ENCODE measurements at places on chromosomes 7 and 10.

GRCh38 chr10:70053841-70054288 lies 1.2 kb downstream of the MACROH2A2 start:
- no peak for DNase-seq

GRCh38 chr10:26334232-26334931 lies 103.8 kb upstream of the APBB1IP start:
- DNase-seq, result no peak

DNA sequence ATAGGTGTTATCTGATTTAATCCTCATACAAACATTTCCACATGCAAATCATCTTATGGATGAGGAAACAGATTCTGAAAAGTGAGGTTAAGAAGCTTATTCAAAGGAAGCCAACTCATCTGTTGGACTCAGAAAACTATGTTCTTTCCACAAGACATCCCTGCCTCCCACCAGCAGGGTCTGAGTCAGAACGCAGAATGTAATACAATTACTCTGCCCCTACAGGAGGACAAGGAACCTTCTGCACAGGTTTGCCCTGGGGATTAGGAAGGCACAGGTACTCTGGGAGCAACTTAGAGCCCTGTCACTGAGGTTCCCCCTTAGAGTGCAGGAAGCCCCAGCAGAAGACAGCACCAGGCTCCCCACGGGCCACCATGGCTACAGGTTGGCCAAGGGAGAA lies 255.7 kb downstream of the TNS3 start:
- no peak for DNase-seq

GRCh38 chr7:69256634-69257081 lies 341.6 kb upstream of the AUTS2 start:
- DNase-seq, result no peak

DNA sequence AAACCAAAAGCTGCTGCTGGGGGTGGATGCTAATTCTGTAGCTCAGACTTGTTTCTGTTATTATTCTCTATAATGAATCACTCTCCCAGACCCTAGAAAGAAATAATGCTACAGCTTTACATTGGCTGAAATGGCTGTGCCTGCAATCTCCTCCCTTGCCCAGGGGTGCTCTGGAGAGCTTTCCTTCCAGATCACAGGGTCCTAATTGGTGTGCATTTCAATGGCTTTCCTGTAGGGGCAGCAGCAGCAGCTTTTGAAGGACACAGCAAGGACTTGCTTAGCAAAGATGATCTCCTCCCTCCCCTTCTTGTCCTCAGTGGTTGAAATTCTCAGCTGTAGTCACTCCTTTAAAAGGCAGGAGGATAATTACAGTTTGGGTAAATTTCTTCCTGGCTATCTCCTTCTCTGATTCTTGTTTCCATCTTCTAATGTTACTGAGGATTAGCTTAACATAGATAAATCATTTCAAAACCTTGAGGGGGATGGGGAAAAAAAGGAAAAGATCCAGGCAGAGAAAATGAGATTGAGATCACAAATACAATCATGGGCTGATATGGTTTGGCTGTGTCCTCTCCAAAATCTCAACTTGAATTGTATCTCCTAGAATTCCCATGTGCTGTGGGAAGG lies 120.2 kb upstream of the CTTNBP2 start:
- DNase-seq, result no peak

DNA sequence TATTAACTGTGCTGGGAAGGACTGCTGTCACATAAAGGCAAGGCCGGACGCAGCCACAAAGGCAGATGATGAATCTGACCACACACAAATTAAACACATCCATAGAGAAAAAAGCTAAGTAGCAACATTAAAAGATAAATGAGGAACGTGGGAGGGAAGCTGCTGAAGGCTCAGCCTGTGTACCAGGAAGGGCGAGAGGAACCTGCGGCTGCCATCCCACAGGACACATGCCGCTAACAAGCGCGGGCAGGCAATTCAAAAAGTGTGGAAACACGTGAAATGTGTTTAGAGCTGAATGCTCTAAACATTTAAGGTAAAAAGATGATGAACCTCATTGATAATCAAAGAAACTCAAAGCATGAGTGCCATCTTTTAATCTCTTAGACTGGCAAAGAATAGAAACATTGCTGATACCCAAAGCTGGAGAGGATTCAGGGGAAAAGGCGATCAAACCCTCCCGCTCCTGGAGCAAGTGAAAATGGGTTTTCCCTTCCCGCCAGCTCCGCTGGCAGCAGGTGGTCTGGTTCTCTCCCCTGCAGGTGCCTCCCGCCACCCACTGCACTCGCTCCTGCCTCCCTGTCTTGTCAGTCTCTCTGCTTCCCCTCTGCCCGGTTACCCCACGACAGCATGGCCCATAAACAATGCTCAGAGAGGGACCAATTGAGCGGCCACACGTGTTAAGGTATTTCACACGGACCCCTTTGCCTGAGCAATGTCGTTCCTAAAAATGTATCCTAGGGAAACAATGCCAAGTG lies 4.2 kb downstream of the STK32C start:
- DNase-seq, result no peak

DNA sequence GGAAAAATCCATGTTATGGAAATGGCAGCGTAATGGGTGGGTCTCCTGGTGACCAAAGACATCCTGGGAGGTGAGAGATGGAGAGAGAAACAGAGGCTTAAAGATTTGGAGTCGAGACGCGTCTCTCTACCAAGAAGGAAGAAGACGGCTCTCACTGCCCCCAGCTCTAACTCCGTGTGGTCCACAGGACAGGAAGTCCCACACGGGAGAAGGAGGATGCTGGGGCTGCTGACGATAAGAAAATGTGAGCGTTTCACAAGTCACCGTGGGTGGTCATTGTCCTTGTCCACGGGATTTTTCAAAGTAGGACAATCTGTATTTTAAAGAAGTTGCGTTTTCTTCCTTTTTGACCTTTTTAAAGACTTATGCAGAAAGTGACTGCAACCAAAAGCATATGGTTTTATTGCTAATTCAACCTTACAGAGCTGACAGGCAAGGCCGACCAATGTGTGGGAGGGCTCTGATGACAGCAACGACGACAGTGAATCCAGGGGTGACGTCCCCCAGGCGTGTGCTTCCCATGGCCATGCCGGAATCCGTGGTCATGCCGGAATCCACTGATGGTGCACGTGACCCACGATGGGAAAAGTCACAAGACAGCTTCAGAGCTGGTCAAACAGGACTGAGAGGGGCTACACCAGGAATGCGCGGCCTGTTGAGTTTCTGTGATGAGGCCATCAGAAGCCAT lies 341.2 kb downstream of the PTPRN2 start:
- no peak for DNase-seq

DNA sequence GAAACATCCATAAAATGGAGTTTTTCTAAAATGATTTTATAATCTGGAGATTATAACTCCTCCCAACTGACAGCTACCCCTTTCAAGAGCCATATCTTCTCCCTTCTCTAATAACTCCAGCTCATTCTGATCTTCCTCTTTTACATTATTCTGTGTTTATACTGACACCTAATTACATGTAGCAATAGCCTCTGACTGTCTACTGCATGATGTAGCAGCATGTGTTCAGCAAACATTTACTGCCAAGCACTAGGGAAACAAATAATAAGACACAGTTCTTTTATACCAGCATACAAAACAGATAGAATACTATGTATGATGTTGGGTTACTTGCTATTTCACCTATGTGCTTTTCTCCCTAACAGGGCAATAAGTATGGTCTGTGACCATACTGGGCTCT lies 20.7 kb downstream of the RBM28 start:
- no peak for DNase-seq

DNA sequence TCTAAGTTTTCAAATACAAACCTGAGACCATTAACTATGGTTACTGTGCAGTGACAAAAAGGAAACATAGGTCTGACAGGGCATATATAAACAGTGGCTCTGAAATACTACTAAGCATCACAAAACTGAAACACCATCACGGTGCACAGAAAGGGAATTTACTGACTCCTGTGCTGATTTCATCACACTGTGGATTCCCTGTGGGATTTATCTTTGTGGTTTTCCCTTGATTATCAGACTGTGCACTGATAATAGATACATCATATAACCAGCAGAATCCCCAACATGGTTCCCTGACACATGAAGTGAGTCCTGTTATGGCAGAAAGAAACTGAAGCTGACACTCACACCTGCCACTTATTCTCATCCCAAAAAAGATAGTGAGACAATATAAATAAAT lies 676.3 kb upstream of the KCND2 start:
- DNase-seq, result no peak

DNA sequence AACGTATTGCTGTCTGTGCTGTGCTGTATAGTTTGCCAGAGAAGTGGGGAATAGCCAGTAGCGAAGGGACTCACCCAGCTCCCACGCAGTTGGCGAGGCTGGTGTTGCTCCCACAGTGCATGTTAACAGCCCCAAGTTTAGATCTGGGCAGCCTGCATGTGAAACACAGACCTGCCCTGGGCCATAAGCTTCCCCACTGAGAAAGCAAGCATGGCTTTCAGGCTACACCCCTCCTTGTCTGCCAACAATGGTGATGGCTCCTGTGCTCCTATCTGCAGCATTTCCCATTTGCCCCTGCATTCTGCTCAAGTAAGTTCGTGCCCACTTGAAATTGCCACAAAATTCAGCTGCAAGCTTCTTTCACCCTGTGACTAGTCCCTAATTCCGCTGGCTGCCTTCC lies 57.5 kb downstream of the IPMK start:
- no peak for DNase-seq

- no peak for DNase-seq
Observed at GRCh38 chr10:80518807-80519360, 18.8 kb upstream of the SH2D4B start.

- DNase-seq, result no peak
Observed at GRCh38 chr10:75127471-75127870, 16.0 kb downstream of the SAMD8 start.

DNA sequence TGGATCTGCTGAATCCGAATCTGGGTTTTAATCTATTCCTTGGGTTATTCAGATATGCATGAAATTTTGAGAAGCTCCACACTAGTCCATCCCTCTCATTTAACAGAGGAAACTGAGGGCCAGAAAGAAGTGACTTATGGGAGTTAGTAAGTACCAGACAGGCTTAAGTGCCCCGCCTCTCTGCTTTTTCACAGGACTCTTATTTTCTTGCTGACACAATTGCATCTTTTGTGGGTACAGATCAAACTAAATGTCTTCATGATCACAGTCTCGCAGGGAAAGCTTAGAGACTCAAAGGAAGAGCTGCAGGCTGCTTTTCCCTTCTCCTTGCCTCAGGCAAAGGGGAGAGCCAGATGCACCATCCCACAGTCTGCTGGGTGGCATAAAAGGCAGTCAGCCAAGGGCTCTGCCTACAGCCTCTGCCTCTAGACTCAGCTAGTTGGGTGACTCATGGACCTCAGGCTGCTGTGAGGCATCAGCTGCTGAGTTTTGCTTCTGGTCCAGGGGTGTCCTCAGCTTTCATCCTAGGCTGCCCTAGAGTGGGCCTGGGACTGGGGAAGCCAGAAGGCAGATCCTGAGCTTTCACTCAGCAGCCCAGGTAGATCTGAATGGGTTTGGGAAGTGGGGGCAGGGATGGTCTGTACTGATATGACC lies 11.6 kb downstream of the GOLGA7B start:
- no peak for DNase-seq

- no peak for DNase-seq
Observed at GRCh38 chr10:130888493-130888892, 423.0 kb downstream of the TCERG1L start.

DNA sequence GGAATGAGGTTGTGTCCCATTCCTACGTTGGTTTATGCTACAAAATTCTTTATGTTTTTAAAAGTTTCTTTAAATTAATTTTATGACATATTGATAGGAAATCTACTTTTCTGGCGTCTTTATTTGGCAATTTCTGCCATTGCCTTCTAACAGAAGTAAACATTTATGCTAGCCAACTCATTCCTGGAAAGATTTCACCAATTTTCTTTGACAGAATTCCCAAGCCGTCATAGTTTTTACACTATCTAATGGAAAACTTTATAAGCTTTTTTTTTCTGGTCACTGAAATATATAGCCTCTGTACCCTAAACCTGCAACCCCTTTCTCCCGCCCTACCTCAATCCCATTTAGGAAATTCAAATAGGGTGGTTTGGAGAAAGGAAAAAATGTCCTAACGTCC lies 6.1 kb upstream of the TCAF1 start:
- no peak for DNase-seq

DNA sequence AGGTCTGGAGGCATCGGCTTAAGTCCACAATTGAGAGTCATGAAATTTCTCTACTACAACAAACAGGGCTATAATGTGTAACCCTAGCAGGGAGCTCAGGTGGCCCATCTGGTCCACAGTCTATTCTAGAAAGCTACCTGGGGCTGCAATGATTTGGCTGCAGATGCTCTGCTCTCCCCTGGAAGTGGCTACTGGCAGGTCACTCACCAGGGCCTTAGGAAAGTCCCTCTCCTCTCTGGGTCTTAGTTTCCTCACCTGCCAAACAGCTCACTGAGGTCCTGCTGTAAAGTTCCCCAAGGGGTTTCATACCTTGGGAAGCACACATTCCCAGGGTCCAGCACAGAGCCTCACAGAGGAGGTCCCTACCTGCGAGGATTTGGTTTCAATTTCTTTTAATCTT lies 2.5 kb downstream of the IGFBP3 start:
- no peak for DNase-seq

- no peak for DNase-seq
Observed at GRCh38 chr10:116038259-116038658, 234.7 kb downstream of the GFRA1 start.

GRCh38 chr7:141354251-141354650 lies 197.0 kb upstream of the AGK start:
- no peak for DNase-seq

DNA sequence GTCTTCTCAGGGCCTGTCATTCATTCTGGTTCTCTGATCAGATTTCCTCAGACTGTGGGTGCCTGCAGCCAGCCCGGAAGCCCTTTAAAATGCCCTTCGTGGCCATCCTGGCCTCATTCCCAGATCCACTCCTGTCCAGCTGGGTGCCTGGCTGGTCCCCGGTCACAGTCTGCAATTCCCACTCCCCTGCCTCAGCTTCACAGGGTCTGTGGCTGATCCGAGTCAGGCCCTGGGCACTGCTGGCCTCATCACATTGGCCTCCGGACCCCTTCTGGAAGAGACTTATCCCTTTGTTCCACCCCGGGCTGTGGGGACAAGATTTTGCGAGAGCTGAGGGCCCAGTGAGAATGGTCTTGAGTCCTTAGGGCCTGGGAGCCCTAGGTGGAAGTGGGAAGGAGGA lies 12.1 kb downstream of the DOCK1 start:
- DNase-seq, result no peak
